Daoy (cell line): ENCODE measurements at places on chromosomes 3 and 15. TPM values are rescaled to one million over a fixed set of nuclear protein-coding genes. Genes with fewer than 3 reads are reported as not detected.

The SCAANT1 gene
- not detected in 2 replicates for total RNA-seq

GRCh38 chr15:79736435-79737000, 160.3 kb downstream of the MTHFS start:
- DNase-seq = no peak

DNA sequence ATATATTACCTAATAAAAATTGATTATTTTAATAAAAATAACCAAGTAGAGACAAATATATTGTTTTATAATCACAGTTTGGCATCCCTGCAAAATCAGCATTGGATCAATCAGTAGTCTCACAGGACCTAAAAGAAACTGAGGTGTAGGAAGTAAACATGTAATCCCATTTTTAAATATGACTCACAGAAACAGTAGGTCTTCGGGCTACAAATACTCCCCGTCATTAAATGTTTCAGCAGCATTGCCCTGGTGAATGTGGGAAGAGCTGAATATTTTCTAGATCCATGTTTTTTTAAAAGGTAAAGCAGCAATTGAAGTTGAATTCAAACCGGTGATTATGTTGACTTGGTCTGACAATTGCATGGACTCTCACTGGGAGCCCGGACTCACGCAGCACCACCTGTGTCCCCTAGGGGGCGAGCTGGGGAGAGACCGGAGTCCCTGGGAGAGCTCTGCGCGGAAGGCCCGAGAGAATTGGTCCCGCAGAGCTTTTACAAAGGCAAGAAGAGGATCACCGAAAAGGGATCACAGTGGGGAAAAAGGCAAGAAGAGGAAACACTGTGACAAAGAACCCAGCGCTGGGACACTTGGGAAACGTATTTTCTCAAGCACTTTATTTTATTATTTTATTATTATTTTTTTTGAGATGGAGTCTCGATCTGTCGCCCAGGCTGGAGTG, 17.2 kb upstream of the USP3 start:
- peak; percentile 81 for DNase-seq

DNA sequence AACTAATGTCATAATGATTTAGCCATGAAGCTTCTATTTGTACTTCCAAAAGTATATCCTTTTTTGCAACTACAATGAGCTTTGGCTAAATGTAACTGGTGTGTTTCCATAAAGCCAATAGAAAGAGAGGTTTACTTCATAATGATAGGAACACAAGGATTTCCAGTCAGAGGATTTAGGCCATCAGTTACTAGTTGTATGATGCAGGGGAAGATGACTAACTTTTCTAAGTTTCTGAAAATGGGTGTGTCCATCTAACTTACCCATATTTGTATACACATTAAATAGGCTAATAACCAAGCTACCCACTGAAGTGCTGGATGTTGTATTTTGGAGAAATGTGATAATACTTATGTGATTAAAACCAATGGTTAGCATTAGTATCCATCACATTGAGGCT, 55.7 kb downstream of the SLC4A7 start:
- DNase-seq = no peak

DNA sequence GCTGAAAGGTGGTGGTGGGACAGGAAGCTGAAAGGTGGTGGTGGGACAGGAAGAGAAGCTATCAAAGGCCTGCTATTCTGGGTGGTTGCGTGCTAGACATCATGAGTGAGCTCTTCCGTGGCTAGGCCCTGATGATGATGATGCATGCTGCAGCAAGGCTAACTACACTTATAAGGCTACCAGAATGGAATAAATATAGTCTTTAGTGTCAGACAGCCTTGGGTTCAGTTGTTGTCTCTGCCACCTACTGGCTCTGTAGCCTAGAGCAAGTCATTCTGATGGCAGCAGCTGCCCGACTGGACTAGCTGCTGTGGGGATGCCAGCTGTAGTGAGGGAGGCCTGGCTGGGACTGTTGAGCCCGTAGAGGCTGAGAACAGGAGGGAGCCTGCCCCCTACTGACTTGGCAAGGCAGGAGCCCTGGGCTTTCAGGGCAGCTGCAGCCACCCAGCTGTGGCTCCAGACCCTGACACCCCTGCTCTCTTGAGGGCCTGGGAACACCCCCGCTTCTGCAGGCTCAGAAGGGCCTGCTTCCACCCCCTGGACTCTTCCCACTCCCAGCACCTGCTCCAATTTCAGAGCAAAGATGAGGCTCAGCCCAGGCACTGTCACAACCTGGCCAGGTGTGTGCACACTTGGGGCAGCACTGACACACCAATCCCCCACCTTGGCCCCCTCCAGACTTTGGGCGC, 21.4 kb upstream of the ZBED2 start:
- DNase-seq = peak; percentile 39

- peak; percentile 3 for DNase-seq
Measured at GRCh38 chr3:96813820-96814650, at the start of gene EPHA6. EPHA6 (plus strand) TSS chr3:96814594.

- DNase-seq = peak; percentile 12
Measured at GRCh38 chr3:36244728-36245127, 135.6 kb upstream of the STAC start.

The EOMES gene
- total RNA-seq = 0.06 and 0.68 TPM in 2 replicates
